ENCODE measurements at places on chromosomes 5 and 9.

DNA sequence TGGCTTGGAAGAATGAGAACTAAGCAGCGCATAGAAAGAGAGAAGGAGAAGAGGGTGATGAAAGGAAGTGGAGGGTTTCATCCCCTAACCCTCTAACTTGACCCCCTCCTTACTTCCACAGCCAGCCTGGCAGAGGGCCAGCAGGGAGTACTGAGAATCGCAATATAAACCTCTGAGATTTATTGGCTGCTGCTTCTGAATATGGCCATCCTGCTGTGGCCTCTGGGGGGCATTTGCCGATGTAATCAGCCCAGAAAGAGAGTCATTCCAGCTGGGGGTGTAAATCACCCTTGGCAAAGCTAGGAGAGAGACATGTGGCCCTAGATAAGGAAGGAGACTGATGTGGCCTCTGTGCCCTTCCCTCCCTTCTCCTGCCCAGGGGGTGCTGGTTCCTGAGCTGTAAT is 960 bp upstream of the GFRA3 start:
- peak; percentile 5 for DNase-seq

GRCh38 chr5:64214132-64214531 is 48.5 kb downstream of the RNF180 start:
- DNase-seq: no peak

GRCh38 chr5:151427258-151427657 is 20.1 kb upstream of the SLC36A1 start:
- no peak for DNase-seq

DNA sequence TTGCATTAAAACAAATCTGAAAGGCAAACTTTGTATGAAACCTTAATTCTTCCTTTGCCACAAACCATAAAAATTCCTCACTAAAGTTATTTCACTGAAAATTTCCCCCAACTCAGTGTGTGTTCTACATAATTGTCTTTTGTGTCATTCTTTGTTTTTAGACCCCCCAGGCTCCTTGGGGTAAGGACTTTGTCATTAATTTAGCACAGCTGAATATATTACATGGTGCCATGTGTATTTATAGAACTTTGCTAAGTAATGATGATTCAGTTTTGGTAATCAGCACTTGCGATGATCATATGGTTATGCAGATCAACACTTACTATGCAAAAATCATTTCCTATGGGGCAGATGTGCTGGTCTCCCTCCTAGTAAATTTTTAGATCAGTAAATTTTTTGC is 712.1 kb upstream of the MEF2C start:
- DNase-seq: no peak
